Naive thymus-derived CD4-positive, alpha-beta T cell (primary cell): ENCODE measurements at places on chromosomes 7 and 10. TPM values are rescaled to one million over a fixed set of nuclear protein-coding genes. Genes with fewer than 3 reads are reported as not detected.

DNA sequence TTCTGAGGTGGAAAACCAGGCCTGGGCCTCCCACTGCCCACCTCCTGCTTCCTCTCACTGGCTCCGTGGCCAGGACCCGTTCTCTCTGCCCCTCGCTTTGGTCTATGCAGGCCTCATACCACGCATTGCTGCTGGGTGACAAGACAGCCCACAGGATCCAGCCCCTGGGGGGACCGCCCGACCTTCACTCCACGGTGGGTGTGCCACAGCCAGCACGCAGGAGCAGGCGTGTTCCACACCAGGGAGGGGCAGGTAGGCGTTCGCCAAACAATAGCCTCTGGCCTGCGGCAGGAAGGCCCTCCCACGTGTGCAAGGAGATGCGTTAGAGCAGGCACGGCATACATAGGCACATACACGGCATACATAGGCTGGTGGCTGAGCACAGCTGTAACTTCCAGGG lies 233.4 kb downstream of the WDR37 start:
- no peak for DNase-seq

SFRP4 gene
- not detected for total RNA-seq

GRCh38 chr10:126939706-126940105 lies 34.5 kb downstream of the DOCK1 start:
- DNase-seq: no peak

GPR26 gene
- total RNA-seq: not detected

GRCh38 chr7:95190515-95190914 lies 133.8 kb downstream of the PON1 start:
- no peak for DNase-seq

THNSL1 gene
- total RNA-seq: 1.5 TPM
